ENCODE measurements at places on chromosomes 16 and 17.

- DNase-seq = no peak
Measured at GRCh38 chr16:65770752-65771151, 595.7 kb upstream of the CDH5 start.

DNA sequence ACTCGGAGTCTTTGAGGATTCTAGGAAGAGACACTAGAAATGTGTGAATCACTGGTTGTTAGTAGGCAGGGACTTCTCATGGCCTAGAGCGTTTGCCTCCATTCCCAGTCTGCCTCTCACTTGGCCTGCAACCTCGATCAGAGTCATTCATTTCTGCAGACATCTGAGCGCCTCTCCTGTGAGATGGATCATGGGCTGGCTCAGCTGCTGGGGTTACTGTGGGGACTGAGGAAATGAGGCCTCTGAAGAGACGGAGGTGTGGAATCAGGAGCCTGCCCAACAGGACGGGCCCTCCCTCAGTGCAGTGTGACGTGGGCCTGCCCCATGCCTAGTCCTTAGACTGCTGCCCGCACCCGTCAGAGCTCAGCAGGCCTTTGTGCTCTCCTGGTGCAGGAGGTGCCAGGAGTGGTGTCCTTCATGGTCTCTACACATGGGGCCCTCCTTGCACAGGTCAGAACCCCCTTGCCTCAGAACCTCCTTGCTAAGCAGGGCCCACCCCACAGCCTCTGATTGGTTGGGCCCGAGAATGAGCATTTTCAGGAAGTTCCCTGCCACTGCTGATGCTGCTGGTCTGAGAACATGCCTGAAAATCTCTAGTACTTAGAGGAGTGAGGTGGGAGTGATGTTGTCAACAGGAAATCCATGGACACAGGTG lies 99.4 kb downstream of the NPIPB11 start:
- no peak for DNase-seq

DNA sequence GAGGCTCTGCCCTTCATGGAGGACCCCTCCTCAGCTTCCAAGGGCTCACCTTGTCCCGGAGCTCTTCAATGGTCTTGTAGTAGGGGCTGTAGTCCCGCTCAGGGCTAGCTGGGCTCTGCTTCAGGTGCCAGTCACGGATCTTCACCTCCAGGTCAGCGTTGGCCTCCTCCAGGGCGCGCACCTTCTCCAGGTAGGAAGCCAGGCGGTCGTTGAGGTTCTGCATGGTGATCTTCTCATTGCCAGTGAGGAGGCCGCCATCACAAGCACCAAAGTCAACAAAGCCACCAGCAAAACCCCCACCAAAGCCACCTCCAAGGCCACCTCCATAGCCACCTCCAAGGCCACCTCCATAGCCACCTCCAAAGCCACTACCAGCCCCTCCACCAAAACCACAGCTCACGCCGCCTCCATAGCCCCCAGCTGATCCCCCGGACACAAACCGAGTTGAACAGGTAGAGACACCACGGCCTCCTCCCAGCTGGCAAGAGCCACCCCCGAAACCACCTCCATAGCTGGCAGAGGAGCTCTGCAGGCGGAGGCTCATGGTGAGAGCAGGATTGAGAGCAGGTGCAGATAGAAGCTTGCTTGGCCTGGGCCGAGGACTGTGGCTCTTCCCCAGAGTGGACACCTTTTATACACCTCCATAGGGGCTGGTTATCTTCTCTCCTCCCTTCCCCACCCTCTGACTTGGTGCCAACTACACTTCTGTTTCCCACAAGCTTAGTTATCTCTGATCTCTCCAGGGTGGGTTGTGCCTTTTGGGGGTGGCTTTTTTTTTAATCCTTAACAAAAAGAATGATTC lies at the start of gene KRT13:
Gene KRT13 (minus strand): TSS at position 606 of the 802 bp plus-strand sequence. CDS start 62 bp downstream, at position 544.
- no peak for DNase-seq

GRCh38 chr17:61352781-61353491 lies 46.7 kb upstream of the TBX2 start:
- DNase-seq = no peak

GRCh38 chr16:13139661-13140241 lies 238.4 kb downstream of the SHISA9 start:
- no peak for DNase-seq

GRCh38 chr17:47810901-47811635 lies 10.5 kb downstream of the OSBPL7 start:
- DNase-seq = no peak

- no peak for DNase-seq
Measured at GRCh38 chr17:73684183-73684582, 39.9 kb upstream of the SDK2 start.

DNA sequence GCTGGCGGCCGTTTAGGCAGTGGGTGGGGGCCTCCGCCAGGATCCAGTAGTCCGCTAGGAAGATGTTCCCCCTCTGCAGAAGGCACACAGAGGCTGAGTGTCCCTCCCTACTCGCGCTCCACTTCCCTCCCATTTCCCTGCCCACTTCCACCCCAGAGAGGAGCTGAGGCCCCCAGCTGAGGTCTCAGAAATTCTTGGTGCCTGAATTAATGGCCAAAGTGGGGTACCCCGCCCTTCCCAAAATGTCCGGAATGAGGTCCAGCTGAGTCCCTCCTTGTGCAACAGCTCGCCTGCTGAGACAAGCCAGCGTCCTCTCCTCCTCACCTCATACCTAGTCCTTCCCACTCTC lies 7.9 kb downstream of the ALOXE3 start:
- DNase-seq = no peak

DNA sequence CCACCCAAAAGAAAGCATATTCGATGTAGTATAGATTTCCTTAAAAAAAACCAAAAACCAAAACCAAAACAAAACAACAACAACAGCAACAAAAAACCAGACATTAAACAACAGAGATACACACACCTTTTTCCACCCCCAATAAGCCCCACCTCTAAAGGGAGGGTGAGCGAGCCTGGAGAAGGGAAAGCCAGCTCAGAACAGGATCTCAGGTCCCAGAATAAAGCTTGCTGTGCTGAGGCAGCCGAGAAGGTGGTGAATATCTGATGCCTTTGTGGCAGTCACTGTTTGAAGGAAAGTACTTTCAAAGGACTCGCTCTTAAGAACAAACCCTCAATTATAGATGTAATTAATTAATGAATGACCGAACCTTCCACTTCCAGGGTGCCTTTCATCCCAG lies 470 bp downstream of the KRT23 start:
- DNase-seq = no peak

GRCh38 chr17:43791589-43791988 lies 11.4 kb downstream of the CFAP97D1 start:
- DNase-seq = peak; percentile 59

DNA sequence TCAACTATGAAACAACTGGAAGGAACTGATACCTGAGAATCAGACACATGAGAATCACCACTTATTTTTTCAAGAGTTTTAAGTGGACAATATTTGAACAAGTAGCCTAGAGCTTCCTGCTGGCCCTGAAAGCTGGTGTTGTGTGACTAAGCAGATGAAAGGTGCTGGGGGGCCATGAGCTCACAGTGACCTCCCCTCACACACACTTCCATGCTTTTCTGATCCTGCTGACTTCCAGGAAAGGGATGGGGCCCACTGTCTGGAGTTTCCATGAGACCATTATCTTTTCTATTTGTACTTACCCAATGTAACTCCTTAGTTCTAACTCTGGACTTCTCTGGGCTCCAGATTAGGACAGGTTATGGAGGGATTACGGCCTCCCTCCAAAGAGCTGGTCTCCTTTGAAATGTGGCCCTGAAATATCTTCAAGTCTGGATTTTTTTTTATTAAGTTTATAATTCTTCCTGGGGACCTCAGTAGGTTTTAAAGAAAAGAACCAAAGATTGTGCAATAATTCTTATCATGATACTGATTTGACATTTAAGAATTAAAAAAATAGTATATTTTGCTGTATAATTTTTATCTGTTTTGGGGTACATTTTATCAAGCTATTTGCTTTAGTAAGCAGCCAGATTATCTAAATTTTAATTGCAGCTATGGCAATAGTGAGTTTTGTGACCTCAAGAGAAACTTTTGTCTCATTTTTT lies 4.9 kb downstream of the CAPNS2 start:
- no peak for DNase-seq

- DNase-seq = no peak
Measured at GRCh38 chr16:81861503-81861902, 82.4 kb downstream of the PLCG2 start.

- no peak for DNase-seq
Measured at GRCh38 chr17:47300718-47301117, 23.0 kb upstream of the EFCAB13 start.

GRCh38 chr17:33262266-33263123 lies 30.6 kb downstream of the ASIC2 start:
- no peak for DNase-seq

- DNase-seq = no peak
Measured at GRCh38 chr16:85172455-85173145, 60.3 kb upstream of the CIBAR2 start.

GRCh38 chr16:71807905-71808592 lies 585 bp downstream of the AP1G1 start:
- DNase-seq = peak; percentile 36

GRCh38 chr17:81440511-81441244 lies 45.4 kb downstream of the BAHCC1 start:
- DNase-seq = no peak

GRCh38 chr17:54085934-54086333 lies 263.2 kb downstream of the KIF2B start:
- DNase-seq = no peak

- no peak for DNase-seq
Measured at GRCh38 chr17:47942096-47942510, 732 bp downstream of the PNPO start.

DNA sequence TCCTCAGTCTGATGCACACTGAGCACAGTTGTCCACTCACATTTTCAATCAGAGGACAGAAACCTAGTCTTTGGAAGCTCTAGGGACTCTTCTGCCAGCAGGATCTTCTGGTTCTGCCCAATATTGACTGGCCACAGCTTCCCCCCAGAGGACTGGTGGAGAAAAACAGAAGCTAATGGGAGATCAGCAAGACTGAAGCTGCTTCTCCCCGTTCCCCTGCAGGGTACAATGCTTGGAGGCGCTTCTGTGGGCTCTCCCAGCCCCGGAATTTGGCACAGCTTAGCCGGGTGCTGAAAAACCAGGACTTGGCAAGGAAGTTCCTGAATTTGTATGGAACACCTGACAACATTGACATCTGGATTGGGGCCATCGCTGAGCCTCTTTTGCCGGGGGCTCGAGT lies 10.3 kb downstream of the EPX start:
- no peak for DNase-seq

DNA sequence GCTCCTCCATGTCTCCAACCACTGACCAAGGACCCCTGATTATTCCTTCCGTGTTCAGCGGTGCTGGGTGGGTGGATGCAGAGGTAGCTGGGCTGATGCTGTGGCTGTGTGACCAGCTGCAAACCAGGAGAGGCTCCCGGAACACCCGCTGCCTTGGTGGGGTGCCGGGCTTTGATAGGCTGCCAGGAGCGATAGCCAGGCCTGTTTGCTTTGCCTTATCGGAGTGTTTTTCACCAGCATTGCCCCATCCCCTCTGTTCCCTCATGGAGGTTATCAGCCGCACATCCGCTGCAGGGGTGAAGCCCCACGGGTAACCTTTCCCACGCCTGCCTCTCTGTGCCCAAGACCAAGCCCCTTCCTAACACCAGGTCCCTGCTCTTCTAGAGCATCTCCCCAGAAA lies 354.3 kb downstream of the C16orf95 start:
- DNase-seq = no peak

- DNase-seq = no peak
Measured at GRCh38 chr16:50267151-50267631, 840 bp downstream of the ADCY7 start.

DNA sequence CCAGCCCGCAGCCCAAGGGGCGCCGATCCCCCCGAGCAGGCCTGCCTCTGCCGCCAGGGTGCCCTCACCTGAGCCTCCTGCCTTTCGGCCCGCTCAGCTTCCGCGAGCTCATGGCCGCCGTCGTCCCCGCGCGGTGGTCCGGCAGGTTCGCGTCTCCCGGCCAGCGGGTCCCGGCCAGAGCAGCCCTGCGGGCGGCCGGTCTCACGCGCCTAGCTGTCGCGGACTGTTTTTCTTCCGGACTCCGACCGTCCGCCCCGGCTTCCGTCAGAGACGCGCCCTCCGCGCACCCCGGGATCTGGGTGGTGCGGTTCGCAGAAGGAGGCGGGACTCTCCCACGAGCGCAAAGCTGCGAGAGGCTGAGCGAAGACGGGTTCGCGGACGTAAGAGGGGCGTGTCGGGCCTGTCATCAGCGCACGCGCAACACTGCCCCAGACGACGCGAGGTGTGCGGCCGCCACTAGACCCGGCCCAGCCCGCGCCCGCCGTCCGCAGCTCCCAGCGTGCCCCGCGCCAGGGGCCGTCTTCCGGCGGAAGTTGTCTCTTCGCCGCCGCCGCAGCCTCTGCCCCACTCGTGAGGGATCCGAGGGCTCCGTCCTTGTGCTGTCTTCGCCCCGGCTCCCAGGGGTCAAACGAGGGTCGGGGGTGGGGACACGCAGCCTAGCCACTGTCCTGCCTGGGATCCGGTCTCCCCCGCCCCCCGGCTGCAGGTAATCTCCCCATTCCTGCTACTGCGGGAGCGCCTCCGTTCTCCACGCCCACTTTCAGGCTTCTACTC lies at the start of gene INPP5K:
Gene INPP5K (minus strand): TSS at position 225 of the 774 bp plus-strand sequence. CDS start 113 bp downstream, at position 112.
- peak; percentile 98 for DNase-seq

- peak; percentile 85 for DNase-seq
Measured at GRCh38 chr17:19317359-19318095, 45.0 kb downstream of the B9D1 start.

DNA sequence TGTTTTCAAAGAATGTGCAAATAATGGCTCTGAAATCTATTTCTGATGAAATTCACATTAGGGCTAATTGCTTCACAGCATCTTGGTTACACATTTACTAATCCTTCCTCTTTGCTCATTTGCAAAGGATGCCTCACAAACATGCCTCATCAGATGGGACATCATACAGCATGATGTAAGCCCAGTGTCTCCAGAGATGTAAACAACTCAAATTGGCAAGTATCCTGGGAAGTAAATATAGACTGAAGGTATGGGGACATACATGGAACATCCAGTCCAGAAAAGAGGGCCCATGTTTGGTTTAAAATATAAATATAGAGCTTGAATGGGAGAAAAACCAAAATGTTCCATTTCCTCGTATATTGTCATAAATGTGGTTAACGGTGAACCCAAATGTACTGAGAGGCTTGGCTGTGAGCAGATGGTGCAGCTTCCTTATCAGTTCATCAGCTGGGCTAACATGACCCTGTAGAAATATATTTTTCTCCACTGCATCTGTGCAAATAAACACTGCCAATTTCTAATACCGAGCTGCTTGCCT lies 142.9 kb upstream of the NUDT7 start:
- DNase-seq = peak; percentile 5

DNA sequence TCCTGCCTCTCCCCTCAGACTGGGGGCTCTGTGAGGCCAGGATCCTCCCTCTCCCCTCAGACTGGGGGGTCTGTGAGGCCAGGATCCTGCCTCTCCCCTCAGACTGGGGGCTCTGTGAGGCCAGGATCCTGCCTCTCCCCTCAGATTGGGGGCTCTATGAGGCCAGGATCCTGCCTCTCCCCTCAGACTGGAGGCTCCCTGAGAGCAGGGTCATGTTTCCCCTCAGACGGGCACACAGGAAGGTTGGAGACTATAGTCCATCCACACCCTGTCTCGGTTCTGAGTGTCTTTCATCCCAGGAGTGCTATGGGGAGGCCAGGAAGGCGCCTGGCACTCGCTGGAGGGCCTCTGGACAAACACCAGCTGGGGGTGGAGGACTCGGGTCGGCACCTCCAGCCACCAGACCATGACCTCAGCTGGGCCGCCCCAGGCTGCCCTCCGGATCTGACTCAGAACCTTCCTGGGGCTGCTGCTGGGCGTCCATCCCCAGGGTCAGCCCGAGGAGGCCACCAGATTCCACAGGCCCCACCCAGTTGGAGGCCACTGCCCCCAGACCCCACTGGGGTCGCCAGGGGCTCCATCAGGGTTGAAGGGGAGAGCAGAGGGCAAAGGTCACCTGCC lies 21.9 kb upstream of the DLX4 start:
- no peak for DNase-seq

GRCh38 chr17:65099941-65100315 lies 37.2 kb upstream of the RGS9 start:
- peak; percentile 59 for DNase-seq

Data from cardiac fibroblast (primary cell).